ENCODE measurements at places on chromosomes 11 and 22. TPM values are rescaled to one million over a fixed set of nuclear protein-coding genes. Genes with fewer than 3 reads are reported as not detected.

The DLAT gene
- 34.2 TPM for total RNA-seq

The GDPD4 gene
- not detected for total RNA-seq

The C11orf97 gene
- total RNA-seq, result not detected

The ABCC8 gene
- not detected for total RNA-seq

The DRICH1 gene
- not detected for total RNA-seq

The KIAA1671 gene
- total RNA-seq, result 52.9 TPM

The PRODH gene
- total RNA-seq, result 9.4 TPM

The MS4A3 gene
- not detected for total RNA-seq

The OR6Q1 gene
- not detected for total RNA-seq

The UQCC3 gene
- 10.8 TPM for total RNA-seq

The DPP3 gene
- total RNA-seq, result 62.5 TPM

The MAJIN gene
- total RNA-seq, result not detected

The ZNRF3 gene
- total RNA-seq, result 8.1 TPM

Measured in nasal cavity respiratory epithelium epithelial cell of viscerocranial mucosa (primary cell).